ENCODE measurements at places on chromosomes 16 and 17.

DNA sequence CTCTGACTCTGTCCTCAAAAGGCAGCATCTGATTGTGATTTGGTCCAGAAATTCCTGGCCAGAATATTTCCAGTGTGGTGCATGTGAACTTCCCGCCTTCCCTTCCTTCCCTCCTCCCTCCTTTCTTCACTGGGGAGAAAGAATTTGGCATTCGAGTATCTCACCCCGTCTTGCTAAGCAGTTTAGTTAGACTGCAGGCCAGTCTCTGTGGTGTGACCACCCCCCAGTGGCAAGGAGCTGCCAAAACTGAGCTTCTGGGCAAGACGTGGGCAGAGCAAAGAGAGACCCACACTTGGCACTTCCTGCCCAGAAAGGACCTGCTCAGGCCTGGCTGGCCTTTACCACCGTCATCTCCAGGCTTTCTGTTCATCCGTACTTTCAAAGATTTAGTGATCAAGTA, 36.4 kb downstream of the SNX20 start:
- no peak for DNase-seq

- DNase-seq = no peak
Measured at GRCh38 chr16:49150341-49150740, 131.3 kb downstream of the CBLN1 start.

DNA sequence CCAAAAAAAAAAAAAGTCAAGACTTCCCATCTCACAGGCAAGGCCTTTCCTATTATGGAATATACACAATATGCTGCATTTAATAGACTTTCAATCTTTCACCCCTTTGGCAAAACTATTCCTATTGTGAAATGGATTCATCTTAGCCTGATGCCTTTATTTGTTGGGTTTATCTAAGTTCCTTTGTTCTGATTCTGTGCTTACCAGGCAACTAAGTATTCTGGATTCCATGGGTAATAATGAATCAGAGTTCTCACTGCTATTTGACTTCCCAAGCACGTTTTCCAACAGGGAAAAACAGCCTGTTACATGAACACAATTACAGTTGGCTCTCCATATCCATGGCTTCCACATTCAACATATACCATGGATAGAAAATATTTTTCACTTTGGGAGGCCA, 135.5 kb downstream of the MYO1D start:
- DNase-seq = no peak

DNA sequence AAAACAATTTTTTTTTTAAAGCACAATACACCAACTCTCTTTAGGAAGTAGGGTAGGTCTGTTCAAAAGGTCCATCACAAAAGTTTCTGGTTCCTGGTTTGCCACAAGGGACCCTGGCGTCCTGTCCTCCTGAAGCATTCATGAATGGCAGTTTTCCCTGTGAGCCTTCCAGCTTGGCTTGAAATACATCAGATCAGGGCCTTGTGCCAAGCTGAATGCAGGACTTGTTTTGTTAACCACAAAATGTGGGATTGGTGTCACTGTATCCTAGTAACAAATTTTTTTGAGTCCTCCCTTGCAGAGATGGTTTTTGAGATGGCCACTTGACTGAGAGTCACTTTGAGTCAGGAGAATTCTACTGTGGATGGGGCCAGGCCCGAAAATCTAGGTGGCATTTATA, 3.9 kb downstream of the GNAO1 start:
- DNase-seq = no peak

Data from fibroblast of skin of left quadriceps (primary cell).